Activated naive CD8-positive, alpha-beta T cell treated with anti-CD3 and anti-CD28 coated beads for 36 hours (primary cell): ENCODE measurements at places on chromosomes 1 and 21. TPM values are rescaled to one million over a fixed set of nuclear protein-coding genes. Genes with fewer than 3 reads are reported as not detected.

The ADCY10 gene
- total RNA-seq = not detected

The C1orf185 gene
- not detected for total RNA-seq

The RAB3GAP2 gene
- 51.0 TPM for total RNA-seq

The TP73 gene
- total RNA-seq = 0.58 TPM

DNA sequence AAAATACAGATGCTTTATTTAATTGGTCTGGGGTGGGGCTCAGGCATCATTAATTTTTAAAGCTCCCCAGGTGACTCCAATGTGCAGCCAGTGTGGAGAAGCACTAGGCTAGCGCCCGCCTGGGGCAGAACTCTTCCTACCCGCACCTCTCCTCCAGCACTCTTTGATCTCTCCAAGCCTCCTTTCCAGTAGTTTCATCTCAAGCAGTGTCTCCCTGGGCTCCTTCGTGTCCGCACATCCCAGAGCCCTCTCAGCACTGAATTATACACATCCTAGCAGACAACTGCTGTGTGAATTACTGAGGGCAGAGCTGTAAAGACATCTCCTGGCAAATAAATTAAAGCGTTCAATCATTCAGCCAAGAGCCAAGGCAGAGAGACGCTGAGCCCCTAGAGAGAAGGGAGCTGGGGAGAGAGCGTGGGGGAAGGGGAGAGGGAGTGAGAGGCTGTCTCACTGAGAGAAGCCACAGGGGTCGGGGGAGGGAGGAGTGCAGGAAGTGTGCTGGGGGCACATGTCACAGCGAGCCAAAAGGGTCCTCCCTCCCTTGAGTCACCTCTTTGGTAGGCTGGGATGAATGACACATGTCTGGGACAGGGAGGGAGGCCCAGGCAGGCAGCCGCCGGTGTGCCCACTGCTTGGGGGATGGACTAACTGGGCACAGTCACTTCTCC is 21.0 kb upstream of the PARP1 start:
- H3K27me3 ChIP-seq = no peaks in the 10 kb centered on the region
- no peak overlapping the region for H3K27ac ChIP-seq
- peak; percentile 16 for DNase-seq

DNA sequence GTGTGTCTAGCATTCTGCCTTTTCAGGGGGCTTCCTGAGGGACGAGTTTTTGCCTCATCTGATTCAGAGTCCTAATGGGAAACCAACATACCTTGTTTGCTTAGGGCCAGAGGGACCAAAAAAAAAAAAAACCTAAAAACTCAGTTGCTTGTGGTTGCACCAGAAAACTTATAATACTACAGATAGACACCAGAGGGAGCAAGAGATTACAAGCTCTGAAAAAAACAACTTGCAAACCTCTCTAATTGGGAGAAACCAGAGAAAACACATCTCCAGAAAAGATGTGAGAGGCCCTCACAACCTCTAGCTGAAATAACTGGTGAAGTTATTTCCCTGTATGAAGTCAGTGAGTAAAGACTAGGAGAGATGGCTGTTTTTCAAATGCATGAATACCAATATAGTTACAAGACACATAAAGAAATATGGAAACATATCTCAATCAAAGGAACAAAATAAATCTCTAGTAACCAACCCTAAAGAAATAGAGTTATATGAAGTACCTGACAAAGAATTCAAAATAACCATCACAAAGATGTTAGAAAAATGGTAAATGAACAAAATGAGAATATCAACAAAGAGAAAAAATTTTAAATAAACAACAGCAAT is 233.7 kb upstream of the NFIA start:
- H3K4me3 ChIP-seq = no peak overlapping the region
- DNase-seq = no peak
- H3K27ac ChIP-seq = no peak overlapping the region
- peaks cover 21% of the 10 kb centered on the region for H3K27me3 ChIP-seq
- no peaks in the 10 kb centered on the region for H3K36me3 ChIP-seq

GRCh38 chr1:37189111-37189510 is 154.8 kb upstream of the GRIK3 start:
- no peak for DNase-seq
- no peak overlapping the region for H3K27ac ChIP-seq
- no peaks in the 10 kb centered on the region for H3K36me3 ChIP-seq
- H3K4me1 ChIP-seq = no peaks in the 10 kb centered on the region
- peaks cover 29% of the 10 kb centered on the region for H3K27me3 ChIP-seq

DNA sequence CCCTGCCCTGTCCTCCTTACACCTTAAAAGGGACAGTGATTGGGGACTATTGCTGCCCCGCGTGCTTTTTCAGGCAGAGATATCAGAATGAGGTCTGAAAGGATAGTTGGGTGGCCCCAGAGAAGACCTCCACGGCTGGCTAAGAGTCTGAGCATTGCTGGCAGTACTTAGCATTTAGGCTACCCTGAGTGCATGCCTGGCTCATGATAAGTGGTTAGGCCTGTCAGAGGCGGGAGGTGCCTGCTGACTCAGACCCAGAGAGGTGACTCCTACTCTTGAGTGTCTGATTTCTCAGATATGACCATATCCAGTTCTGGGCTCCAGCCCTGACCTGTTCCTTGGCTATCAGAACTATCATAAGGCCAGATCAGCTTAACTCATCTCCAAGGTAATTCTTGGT is 213.7 kb downstream of the PBX1 start:
- H3K36me3 ChIP-seq = no peaks in the 10 kb centered on the region
- DNase-seq = no peak
- no peaks in the 10 kb centered on the region for H3K27me3 ChIP-seq
- H3K4me3 ChIP-seq = no peak overlapping the region
- H3K27ac ChIP-seq = no peak overlapping the region
- H3K4me1 ChIP-seq = no peaks in the 10 kb centered on the region

- DNase-seq = no peak
- no peaks in the 10 kb centered on the region for H3K4me1 ChIP-seq
- no peak overlapping the region for H3K27ac ChIP-seq
- no peak overlapping the region for H3K4me3 ChIP-seq
Measured at GRCh38 chr21:26593800-26594199, 20.7 kb upstream of the CYYR1 start.

GRCh38 chr1:88204111-88204510 is 480.0 kb upstream of the PKN2 start:
- no peak overlapping the region for H3K27ac ChIP-seq
- H3K4me3 ChIP-seq = no peak overlapping the region
- H3K27me3 ChIP-seq = peaks cover 5% of the 10 kb centered on the region
- DNase-seq = no peak
- H3K4me1 ChIP-seq = no peaks in the 10 kb centered on the region
